ENCODE measurements at places on chromosomes 5 and 9.

- no peak for DNase-seq
Observed at GRCh38 chr5:74966141-74967026, 86.0 kb downstream of the GCNT4 start.

DNA sequence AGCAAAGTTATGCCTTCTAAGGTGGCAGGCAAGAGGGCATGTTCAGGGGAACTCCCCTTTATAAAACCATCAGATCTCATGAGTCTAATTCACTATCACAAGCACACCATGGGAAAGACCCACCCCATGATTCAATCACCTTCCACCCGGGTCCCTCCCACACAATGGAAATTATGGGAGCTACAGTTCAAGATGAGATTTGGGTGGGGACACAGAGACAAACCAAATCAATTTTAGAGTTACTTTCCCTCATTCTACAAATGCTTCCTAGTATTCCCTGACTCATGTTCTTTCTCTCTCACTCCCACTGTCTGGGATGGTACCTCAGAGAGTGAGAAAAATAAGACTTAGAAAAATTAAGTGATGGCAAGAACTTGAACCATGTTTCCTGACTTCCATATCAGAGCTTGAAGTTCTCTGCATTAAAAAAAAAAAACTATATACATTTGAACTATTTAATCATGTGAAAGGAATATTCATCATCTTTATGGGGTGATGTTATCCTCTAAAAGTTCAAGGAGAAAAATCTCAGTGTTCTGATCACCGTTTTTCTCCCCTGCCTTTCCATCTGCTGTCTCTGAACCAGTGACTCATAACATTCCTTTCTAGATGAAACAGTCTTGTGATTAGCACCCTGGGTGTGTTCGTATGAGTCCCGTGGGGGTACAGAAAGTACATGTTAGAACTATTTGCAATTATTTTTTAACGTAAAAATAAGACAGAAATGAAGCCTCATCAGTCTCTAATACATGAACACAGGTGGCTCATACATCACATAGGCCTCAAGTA is 282.9 kb downstream of the SLF1 start:
- peak; percentile 65 for DNase-seq

- no peak for DNase-seq
Observed at GRCh38 chr5:105288946-105289345, 1726.4 kb upstream of the NUDT12 start.

DNA sequence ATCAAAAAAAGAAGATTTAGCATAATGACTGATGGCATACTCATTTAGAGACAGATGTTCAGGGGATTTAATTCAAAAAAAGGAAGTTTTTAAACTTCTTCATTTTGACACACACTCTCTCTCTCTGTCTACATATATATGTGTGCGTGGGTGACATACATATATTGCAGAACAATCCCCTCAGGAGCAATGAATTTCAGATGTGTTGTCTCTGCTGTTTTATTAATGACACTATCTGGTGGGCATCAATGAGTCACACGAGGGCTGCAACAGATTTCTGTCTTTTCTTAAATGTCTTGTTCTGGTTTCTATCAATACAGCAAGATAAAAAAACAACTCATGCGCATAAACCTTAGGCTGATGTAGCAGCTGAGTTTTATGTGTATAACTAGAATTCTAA is 123.5 kb upstream of the SLCO6A1 start:
- DNase-seq: no peak

DNA sequence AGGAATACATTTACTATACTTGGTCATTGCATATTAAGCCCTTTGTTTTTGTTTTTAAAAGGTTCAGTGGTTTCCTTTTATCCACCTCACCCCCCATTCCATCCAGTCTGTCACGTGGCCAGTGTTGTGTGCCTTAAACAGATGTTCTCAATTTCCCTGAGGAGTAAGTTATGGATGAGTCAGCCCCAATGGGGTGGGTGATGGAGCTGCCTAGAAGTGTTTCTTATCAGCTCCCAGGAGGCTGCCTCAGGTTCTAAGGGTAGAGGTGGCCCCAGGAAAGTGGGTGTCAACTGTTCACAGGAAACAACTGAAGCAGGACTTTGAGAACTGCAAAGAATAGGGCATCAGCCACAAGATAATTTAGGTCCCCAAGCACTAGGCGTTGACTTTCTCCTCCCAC is 41.1 kb downstream of the ACTBL2 start:
- DNase-seq: peak; percentile 89

- DNase-seq: no peak
Observed at GRCh38 chr5:79602889-79603288, 9.4 kb upstream of the TENT2 start.

Measured in dermis blood vessel endothelial cell (primary cell).